ENCODE measurements at places on chromosomes 6 and 20. TPM values are rescaled to one million over a fixed set of nuclear protein-coding genes. Genes with fewer than 3 reads are reported as not detected.
A peak's percentile ranks its signal among the peaks of the same experiment; 100 is the strongest.

LRFN2 gene
- total RNA-seq, result not detected

PLCB1 gene
- total RNA-seq, result 32.4 TPM

EEF1A2 gene
- 9.8 TPM for total RNA-seq

BFSP1 gene
- 0.49 TPM for total RNA-seq

GTSF1L gene
- total RNA-seq, result not detected

C6orf132 gene
- 78.6 TPM for total RNA-seq

GPX5 gene
- total RNA-seq, result not detected

KCNK16 gene
- total RNA-seq, result not detected

DNA sequence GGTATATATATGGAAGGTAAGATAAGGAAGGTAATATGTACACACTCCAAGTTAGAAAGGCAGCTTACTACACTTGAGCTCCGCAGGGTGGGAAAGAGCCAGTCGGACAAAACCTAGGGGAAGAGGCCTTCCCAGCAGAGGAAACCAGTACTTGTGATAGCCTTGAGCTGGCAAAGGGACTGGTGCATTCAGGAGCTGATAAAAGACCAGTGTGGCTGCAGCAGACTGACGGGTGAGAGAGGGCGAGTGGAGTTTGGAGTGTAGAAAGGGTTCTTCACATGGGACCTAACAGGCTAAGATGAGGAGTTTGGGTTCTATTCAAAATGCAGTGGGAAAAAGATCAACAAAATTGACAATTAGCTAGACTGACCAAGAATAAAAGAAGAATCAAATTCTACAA, 49.3 kb upstream of the KIF13A start:
- H3K4me1 ChIP-seq, result no peaks in the 10 kb centered on the region
- no peak for DNase-seq
- no peaks in the 10 kb centered on the region for H3K36me3 ChIP-seq

GRCh38 chr20:13786143-13786828, 1.5 kb downstream of the NDUFAF5 start:
- no peak overlapping the region for H3K27ac ChIP-seq
- no peaks in the 10 kb centered on the region for H3K36me3 ChIP-seq
- no peaks in the 10 kb centered on the region for H3K27me3 ChIP-seq
- H3K4me3 ChIP-seq, result peak overlapping the region; percentile 84
- peaks cover 34% of the 10 kb centered on the region for H3K4me1 ChIP-seq

DNA sequence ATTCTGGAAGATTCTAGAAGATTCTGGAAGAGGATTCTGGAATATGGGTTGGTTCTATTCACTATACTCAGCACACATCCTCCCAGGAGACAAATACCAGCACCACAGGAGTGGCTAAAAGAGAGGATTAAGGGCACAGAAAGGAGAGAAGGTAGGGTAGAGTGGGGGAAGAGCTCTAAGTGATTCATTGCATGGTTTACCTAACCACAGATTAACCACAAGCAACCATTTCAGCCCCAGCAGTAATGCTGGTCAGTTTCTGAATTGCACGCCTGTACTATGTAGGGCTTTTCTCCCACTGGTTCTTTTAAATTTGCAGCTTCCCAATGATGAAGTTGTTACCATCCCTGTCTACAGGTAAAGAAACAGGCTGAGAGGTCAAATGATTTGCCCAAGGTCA, 192.7 kb upstream of the PMEPA1 start:
- H3K27ac ChIP-seq, result no peak overlapping the region
- no peaks in the 10 kb centered on the region for H3K27me3 ChIP-seq
- no peaks in the 10 kb centered on the region for H3K4me1 ChIP-seq
- no peaks in the 10 kb centered on the region for H3K36me3 ChIP-seq

- no peak overlapping the region for H3K4me3 ChIP-seq
- H3K4me1 ChIP-seq, result no peaks in the 10 kb centered on the region
- DNase-seq, result no peak
- no peak overlapping the region for H3K27ac ChIP-seq
Observed at GRCh38 chr6:168280899-168281245, 38.7 kb downstream of the DACT2 start.

DNA sequence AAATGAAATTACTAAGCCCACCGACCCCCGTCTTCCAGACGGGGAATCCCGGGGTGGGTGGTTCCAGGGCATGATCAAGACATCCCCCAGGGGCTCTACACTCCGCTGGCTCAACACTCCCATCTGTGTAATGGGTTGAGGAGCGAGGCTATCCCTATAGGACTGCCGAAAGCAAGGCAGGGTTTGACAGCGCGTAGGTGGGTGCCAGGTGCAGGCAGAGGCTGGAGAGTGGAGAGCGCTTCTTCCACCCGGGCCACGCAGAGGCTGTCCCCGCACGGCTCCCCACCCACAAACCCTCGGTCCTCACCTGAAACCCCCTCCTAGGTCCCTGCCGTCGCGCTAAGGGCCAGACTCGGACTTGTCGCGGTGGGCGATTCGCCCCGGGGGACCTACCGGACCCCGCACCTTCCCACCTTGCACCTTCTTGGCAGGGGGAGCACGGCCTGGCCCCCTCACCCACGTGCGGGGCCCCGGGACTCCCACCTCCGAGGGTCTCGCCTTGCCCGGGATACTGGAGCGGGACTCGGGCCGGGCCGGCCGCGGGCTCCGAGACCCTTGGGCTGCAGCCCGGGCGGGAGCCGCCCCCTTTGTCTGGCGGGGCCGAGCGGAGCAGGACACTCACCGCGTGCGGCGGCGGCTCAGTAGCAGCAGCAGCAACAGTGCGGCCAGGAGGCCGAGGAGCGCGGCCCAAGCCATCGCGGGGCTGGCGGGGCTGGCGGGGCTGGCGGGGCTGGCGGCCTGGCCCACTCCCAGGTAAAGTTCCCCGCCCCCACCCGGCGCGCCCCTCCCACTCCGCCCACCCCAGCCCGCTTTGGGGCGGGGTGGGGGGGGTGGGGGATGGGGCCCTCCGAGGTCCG, at the start of gene PTGIS:
Gene PTGIS, minus strand, starts transcription at position 717 of the 857 bp plus-strand sequence. Its CDS starts 21 bp downstream, at position 696.
- DNase-seq, result no peak
- H3K4me3 ChIP-seq, result peak within 1 kb of the TSS; percentile 55
- peaks cover 3% of the 10 kb centered on the region for H3K27me3 ChIP-seq
- peak within 1 kb of the TSS; percentile 88 for H3K27ac ChIP-seq

GRCh38 chr6:1890071-1890470, 280.4 kb downstream of the FOXC1 start:
- no peaks in the 10 kb centered on the region for H3K4me1 ChIP-seq
- H3K27ac ChIP-seq, result no peak overlapping the region
- no peak for DNase-seq

GRCh38 chr20:434221-434620, 26.1 kb downstream of the RBCK1 start:
- H3K4me1 ChIP-seq, result peaks cover 4% of the 10 kb centered on the region
- no peak overlapping the region for H3K27ac ChIP-seq
- H3K4me3 ChIP-seq, result no peak overlapping the region
- H3K36me3 ChIP-seq, result peaks cover 59% of the 10 kb centered on the region
- H3K27me3 ChIP-seq, result no peaks in the 10 kb centered on the region
- DNase-seq, result no peak

DNA sequence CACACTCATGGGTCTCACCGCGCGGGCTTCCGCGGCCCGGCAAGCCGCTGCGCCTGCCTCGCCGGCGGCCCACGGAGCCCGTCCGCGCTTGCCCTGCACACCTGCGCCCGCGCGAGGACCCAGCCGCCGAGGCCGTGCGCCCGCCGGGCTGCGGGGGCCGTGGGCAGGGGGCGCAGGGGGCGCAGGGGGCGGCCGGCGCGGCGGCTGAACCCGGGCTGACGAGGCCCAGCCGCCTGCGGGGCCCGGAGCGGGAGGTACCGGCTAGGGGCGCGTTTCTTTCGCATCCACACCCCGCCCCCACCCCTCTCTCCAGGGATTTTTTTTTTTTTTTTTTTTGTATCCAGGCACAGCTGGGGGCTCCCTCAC, 43.8 kb upstream of the OSTM1 start:
- no peak overlapping the region for H3K27ac ChIP-seq
- H3K27me3 ChIP-seq, result peaks cover 18% of the 10 kb centered on the region
- peak overlapping the region; percentile 61 for H3K4me3 ChIP-seq
- H3K4me1 ChIP-seq, result peaks cover 49% of the 10 kb centered on the region
- no peaks in the 10 kb centered on the region for H3K36me3 ChIP-seq

Data from vagina (tissue), 2 donors.